Body of pancreas (tissue), 4 donors: ENCODE measurements at places on chromosomes 13 and 19. TPM values are rescaled to one million over a fixed set of nuclear protein-coding genes. Genes with fewer than 3 reads are reported as not detected.

Gene PSG3
- not detected for total RNA-seq

Gene PSG2
- not detected for total RNA-seq

Gene SIGLEC11
- 12.5 TPM for total RNA-seq

Gene EMC10
- 60.3 TPM for total RNA-seq

Gene INSR
- 284 TPM for total RNA-seq

DNA sequence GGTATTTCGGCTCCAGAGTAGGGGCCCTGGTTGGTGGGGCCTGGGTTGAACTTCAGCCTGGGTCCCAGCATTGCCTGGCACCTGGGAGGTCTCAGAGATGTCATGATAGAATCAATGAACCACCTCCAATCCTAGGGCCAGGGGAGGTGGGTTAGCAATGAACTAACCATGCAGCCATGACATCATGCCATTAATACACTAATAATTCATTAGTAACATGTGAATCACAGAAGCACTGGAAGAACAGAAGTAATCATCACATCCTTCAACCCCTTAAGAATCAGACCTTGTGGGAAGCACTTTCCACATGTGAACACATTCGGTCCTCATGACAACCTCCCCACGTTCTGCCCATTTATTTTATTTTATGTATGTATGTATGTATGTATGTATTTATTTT lies 6.9 kb downstream of the NOSIP start:
- H3K4me1 ChIP-seq = peaks cover 25% of the 10 kb centered on the region
- H3K27me3 ChIP-seq = no peaks in the 10 kb centered on the region
- H3K27ac ChIP-seq = no peak overlapping the region
- H3K4me3 ChIP-seq = no peak overlapping the region

DNA sequence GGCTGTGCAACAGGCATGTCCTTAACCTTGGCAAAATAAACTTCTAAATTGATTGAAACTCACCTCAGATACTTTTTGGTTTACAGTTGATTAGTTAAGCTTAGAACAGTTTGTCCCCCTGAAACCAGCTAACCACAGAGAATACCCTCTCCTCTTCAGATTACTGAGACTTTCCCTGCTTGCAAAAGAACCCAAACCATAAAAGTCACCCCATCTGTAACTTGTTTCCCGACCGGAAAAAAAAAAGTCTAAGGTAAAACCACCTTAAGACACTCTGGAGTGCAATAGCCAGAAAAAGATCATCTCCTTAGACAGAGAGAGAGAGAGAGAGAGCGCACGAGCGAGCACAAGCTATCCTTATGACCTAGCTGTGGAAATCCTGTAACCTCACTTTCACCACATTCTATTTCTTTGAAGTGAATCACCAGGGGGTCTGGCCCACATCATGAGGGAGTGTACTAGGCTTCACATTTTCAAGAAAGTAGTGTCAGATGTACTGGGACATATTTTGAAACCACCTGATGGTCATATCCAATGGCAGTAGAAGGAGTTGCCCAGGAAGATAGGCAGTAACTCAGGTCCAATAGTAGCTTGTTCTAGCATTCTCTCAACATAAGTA lies 11.1 kb upstream of the GTF2F2 start:
- H3K4me1 ChIP-seq = no peaks in the 10 kb centered on the region
- no peak for DNase-seq
- H3K27me3 ChIP-seq = no peaks in the 10 kb centered on the region
- no peaks in the 10 kb centered on the region for H3K36me3 ChIP-seq
- no peak overlapping the region for H3K27ac ChIP-seq
- no peak overlapping the region for H3K4me3 ChIP-seq

GRCh38 chr19:30449673-30450072 lies 77.5 kb downstream of the ZNF536 start:
- no peak overlapping the region for H3K27ac ChIP-seq
- no peak for DNase-seq
- H3K27me3 ChIP-seq = no peaks in the 10 kb centered on the region
- no peaks in the 10 kb centered on the region for H3K36me3 ChIP-seq
- H3K4me1 ChIP-seq = peaks cover 7% of the 10 kb centered on the region

- H3K4me3 ChIP-seq = no peak overlapping the region
- H3K27me3 ChIP-seq = no peaks in the 10 kb centered on the region
- peak; percentile 69 for DNase-seq
- no peaks in the 10 kb centered on the region for H3K36me3 ChIP-seq
- H3K27ac ChIP-seq = peak overlapping the region; percentile 91
These were observed 407.8 kb downstream of the COG6 start for GRCh38 chr13:40063278-40063698.

GRCh38 chr13:100892981-100893380 lies 218.4 kb upstream of the TMTC4 start:
- no peak overlapping the region for H3K4me3 ChIP-seq
- H3K4me1 ChIP-seq = no peaks in the 10 kb centered on the region
- no peak overlapping the region for H3K27ac ChIP-seq
- DNase-seq = no peak
- H3K36me3 ChIP-seq = no peaks in the 10 kb centered on the region
- H3K27me3 ChIP-seq = no peaks in the 10 kb centered on the region

DNA sequence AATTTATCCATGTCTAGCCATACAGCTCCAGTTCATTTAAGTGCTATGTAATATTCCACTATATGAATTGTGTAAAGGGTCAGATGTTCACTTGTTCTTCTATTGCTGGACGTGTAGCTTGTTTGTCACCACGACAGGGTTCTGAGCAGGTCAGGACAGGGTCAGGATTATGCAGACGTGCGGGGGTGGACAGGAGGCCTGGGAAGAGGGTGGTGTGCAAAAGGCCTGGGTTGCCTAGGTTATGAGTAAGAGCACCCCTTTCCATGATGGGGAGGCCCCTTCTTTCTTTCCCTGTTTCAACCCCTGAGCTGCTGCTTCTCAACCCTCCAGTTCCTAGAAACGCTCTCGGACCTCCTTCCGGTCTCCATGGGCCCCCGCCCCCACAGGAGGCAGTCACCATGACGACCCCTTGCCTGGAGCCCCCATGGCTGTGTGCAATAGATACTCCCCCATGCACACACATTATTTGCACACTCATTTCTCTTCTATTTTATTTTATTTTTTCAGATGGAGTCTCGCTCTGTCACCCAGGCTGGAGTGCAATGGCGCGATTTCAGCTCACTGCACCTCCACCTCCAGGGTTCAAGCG lies 2.0 kb downstream of the EXOC3L2 start:
- no peak overlapping the region for H3K27ac ChIP-seq
- H3K4me1 ChIP-seq = peaks cover 3% of the 10 kb centered on the region

GRCh38 chr19:28737021-28737895 lies 475.7 kb downstream of the UQCRFS1 start:
- no peaks in the 10 kb centered on the region for H3K27me3 ChIP-seq
- no peak overlapping the region for H3K4me3 ChIP-seq
- H3K36me3 ChIP-seq = no peaks in the 10 kb centered on the region
- H3K4me1 ChIP-seq = peaks cover 11% of the 10 kb centered on the region
- no peak overlapping the region for H3K27ac ChIP-seq

GRCh38 chr13:75993241-75993640 lies 357.1 kb downstream of the LMO7 start:
- H3K27ac ChIP-seq = no peak overlapping the region
- no peak for DNase-seq
- H3K4me1 ChIP-seq = no peaks in the 10 kb centered on the region
- no peaks in the 10 kb centered on the region for H3K27me3 ChIP-seq
- no peaks in the 10 kb centered on the region for H3K36me3 ChIP-seq
- H3K4me3 ChIP-seq = no peak overlapping the region

- H3K36me3 ChIP-seq = no peaks in the 10 kb centered on the region
- H3K4me1 ChIP-seq = no peaks in the 10 kb centered on the region
- DNase-seq = no peak
- no peaks in the 10 kb centered on the region for H3K27me3 ChIP-seq
- H3K4me3 ChIP-seq = no peak overlapping the region
These were observed 145.1 kb downstream of the LACC1 start for GRCh38 chr13:44024846-44025195.

- no peak overlapping the region for H3K4me3 ChIP-seq
- H3K4me1 ChIP-seq = no peaks in the 10 kb centered on the region
- H3K27ac ChIP-seq = no peak overlapping the region
- no peak for DNase-seq
- H3K36me3 ChIP-seq = no peaks in the 10 kb centered on the region
These were observed 211.7 kb downstream of the NHLRC3 start for GRCh38 chr13:39249982-39250381.

- no peak overlapping the region for H3K4me3 ChIP-seq
- H3K27ac ChIP-seq = no peak overlapping the region
- H3K36me3 ChIP-seq = no peaks in the 10 kb centered on the region
These were observed 49.4 kb upstream of the ZNF536 start for GRCh38 chr19:30322641-30323320.

DNA sequence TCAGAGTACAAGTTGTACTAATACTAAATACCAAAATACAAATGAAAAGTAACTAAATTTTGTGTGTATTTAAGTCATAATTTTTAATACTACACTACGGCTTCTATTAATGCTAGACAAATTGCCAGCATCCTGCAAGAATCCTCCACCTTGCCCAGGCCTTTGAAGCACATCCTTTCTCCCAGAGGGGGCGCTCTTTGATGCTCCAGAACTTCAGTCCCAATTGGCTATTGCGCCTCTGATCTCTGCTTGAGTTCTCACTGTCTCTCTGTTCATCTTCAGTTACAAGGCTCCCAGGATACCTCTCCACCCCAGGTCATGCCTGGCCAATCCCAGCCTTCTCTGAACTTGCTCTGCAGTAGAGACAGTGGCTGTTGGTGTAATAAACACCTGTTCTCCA lies 141.0 kb downstream of the DCLK1 start:
- H3K4me1 ChIP-seq = peaks cover 15% of the 10 kb centered on the region
- H3K36me3 ChIP-seq = no peaks in the 10 kb centered on the region
- H3K27ac ChIP-seq = no peak overlapping the region
- DNase-seq = no peak
- H3K4me3 ChIP-seq = no peak overlapping the region

DNA sequence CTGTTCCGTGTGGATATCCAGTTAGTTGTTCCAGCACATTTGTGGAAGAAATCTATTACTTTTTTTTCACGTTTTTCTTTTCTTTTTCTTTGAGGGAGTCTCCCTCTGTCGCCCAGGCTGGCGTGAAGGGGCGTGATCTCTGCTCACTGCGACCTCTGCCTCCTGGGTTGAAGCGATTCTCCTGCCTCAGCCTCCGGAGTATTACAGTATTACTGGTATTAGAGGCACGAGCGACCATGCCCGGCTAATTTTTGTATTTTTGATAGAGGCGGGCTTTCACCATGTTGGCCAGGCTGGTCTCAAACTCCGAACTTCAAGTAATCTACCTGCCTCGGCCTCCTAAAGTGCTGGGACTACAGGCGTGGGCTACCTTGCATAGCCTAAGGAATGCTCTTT lies 43.6 kb downstream of the ZNF611 start:
- H3K36me3 ChIP-seq = no peaks in the 10 kb centered on the region
- H3K27me3 ChIP-seq = no peaks in the 10 kb centered on the region
- H3K4me3 ChIP-seq = no peak overlapping the region
- peaks cover 33% of the 10 kb centered on the region for H3K4me1 ChIP-seq

DNA sequence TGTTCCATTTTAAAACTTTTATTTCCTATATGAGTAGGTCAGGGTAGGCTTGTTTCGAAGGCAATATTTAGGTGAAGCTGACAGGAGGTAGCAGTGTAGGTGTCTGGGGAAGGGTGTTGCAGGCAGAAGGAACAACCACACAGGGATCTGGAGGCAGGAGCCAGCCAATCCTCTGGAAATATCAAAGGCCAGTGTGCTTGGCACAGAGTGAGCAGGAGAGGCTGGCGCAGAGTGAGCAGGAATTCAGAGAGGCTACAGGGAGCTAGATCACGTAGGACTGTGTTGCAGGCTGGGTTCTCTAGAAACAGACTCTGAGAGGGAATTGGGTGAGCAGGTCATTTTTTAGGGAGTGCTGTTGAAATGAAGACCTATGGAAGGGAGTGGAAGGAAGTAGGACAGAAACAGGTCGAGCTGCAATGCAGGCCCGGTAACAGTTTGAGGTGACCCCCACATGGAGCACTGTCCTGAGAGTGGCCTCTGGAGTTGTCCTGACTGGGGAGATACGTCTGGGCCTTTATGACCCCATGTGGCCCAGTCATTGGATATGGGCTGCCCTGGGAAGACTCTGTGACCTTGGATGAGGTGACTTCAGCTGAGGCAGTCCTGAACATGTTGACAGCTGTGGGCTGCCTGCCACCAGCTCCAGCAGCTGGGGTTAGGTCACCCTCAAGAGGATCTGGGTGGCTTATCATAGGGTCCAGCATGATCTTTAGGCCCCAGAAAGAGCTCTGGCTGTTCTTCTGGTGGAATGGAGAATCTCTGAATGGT lies 51.7 kb downstream of the ERCC5 start:
- no peaks in the 10 kb centered on the region for H3K36me3 ChIP-seq
- peaks cover 10% of the 10 kb centered on the region for H3K4me1 ChIP-seq
- DNase-seq = no peak
- H3K27ac ChIP-seq = no peak overlapping the region
- no peak overlapping the region for H3K4me3 ChIP-seq

GRCh38 chr19:32902448-32902847 lies 32.9 kb upstream of the SLC7A9 start:
- no peaks in the 10 kb centered on the region for H3K36me3 ChIP-seq
- H3K27me3 ChIP-seq = no peaks in the 10 kb centered on the region
- no peak overlapping the region for H3K4me3 ChIP-seq
- no peak for DNase-seq

DNA sequence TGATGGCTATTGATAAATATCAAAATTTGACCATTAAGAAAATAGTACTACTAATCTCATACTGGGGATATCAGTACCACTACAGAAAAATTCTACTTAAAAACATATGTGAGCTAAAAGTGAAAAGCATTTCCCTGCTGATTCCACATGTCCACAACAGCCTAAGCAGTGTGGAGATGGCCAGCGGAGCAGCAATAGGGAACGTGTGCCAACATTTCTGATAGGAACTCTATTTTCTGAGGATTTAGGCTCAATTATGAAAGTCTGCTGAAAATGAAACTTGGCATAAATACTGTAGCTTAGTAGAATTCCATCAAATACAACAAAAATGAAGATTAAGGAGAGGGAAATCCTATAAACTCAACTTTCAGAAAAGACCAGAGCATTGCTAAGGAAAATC lies 311.6 kb downstream of the ENOX1 start:
- no peak overlapping the region for H3K4me3 ChIP-seq
- no peaks in the 10 kb centered on the region for H3K36me3 ChIP-seq

DNA sequence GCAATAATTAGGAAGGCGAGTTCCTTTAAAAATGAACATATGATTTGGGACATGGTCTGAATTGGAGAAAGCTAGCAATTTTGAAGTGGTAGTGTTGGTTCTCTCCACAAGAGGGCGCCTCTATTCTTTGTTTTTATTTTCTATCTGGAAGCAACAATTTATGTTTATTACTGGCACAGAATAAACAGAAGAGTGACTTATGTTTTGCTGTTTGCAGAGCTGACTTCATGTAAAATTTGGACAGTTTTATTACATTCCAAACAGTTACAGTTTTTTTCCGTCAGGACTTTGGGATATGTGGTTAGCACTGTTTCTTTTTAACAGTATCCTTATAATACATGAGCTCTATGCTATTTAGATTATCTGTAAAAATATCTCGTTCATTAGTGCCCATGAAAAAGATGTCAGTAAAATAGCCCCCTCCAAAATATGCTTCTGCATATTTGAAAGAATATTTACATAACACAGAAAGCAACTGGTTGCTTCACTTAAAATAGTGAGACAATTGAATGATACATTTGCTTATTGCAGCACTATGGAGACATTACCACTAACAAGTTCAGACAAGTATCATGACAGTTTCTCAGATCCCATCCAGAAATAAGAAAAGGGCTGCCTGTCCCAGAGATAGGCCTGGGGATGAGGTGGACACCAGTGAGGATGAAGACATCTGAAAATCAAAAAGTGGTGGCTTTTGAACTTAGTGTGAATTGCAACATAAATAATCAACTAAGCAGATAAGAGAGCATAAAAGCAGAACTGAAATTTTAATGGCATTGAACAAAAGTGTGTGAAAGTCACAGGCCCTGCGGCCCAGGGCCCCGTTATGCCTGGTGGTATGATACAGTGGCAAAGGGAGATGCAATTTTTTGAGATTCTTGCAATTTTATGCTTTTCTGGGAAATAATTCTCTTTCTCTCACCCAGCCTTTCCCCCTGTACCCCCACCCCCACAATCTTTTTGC lies 32.3 kb upstream of the FGF9 start:
- no peaks in the 10 kb centered on the region for H3K27me3 ChIP-seq
- H3K4me1 ChIP-seq = no peaks in the 10 kb centered on the region
- H3K27ac ChIP-seq = no peak overlapping the region
- no peak overlapping the region for H3K4me3 ChIP-seq
